ENCODE measurements at places on chromosomes 4 and X.

GRCh38 chr4:9963328-9963727 lies 58.0 kb downstream of the SLC2A9 start:
- DNase-seq = no peak

DNA sequence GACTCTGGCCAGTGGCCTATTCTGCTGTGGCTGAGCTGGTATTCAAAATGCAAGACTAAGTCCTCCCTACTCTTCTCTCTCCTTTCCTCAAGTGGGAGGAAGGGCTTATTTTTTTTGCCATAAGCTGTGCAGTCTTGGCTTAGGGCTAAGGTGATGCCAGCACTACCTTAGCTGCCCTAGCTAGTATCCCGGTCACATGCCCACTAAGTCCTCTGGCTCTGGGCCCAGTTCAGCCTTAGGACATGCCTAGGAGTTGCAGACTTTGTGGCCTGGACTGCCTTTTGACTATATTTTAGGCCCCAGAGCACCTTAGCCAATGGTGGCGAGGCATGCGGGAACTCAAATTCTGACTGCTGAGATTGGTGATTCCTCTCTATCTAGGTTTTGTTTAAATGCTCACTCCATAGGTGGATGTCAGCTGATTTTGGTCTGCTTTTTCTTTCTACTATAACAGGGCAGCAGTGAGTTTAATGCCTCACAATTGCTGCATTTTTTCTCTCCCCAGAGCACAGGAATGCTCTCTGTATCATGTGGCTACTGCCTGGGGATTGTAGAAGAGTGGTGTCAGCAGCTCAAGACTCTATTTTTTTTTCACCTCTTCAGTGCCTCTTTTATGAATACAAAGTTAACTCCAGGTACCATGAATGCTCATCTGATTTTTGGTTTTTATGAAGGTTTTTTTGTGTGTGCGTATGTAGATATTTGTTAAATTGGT lies 472.9 kb upstream of the GRID2 start:
- no peak for DNase-seq

DNA sequence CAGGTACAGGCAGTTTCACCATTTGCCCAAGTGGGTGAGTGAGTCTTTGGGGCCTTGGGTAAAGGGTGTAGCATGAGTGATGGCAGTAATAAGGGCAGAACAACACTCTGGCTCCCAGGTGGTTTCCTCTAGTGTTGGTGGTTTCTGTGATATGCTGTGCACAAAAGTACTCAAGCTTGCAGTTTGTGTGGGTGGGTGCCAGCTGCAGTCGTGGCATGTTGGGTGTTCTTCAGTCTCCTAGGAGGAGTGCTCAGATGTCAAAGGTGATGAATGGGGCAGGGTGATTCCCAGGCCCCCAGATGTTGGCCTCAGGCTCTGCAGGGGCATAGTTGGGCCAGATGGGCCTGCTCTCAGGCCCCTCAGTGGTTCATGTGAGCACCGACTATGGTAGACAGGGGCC lies 166.1 kb upstream of the KLF8 start:
- DNase-seq = no peak

DNA sequence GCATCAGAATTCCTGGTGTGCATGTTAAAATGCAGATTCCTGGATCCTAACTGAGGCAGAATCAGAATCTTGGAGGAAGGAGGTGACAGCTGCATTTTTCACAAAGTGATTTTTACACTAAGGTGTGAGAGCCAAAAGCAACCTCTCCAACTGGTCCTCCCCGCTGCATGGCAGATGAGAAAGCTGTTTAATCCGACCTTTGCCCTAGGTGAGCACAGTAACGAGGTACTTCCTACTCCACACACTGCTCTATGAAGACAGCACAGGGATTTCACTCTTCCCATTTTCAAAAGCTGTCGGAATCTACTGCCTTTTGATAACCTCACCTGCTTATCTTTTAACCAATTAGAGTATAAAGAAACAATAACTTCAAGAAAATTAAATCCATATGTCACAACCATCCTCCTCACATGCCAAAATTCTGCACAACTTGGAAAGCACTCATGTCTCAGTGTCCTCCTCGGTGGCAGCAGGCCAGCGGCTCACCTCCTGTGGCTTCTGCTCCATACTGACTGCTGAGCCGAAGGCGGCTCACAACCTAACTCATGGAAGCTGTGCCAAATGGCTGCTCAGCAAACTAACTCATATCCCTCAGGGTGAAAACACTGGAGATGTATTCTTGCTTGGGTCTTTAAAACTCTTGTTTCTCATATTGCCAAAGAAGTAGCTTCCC lies 3.6 kb downstream of the CASP6 start:
- DNase-seq = no peak

- no peak for DNase-seq
Measured at GRCh38 chr4:7418131-7418943, 16.4 kb downstream of the PSAPL1 start.

- no peak for DNase-seq
Measured at GRCh38 chrX:45056428-45057145, 144.1 kb downstream of the DIPK2B start.

DNA sequence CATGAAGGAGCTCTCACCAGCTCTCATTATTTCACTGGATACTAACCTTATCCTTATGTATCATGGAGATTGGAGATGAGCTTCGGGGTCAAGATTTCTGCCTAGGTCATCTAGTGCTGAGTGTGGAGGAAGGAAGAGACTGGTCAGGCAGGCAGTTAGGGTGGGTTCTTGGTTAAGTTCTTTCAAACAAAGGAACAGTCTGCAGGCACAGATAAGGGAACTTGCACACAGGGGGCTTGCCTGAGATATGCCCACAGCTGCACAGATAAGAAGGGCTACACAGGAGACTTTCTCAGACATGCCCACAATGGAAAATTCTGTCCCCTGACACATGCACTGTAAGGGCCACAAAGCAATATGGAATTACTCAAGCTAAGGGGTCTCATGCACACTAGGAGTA lies 904.1 kb downstream of the NLGN4X start:
- DNase-seq = peak; percentile 54

DNA sequence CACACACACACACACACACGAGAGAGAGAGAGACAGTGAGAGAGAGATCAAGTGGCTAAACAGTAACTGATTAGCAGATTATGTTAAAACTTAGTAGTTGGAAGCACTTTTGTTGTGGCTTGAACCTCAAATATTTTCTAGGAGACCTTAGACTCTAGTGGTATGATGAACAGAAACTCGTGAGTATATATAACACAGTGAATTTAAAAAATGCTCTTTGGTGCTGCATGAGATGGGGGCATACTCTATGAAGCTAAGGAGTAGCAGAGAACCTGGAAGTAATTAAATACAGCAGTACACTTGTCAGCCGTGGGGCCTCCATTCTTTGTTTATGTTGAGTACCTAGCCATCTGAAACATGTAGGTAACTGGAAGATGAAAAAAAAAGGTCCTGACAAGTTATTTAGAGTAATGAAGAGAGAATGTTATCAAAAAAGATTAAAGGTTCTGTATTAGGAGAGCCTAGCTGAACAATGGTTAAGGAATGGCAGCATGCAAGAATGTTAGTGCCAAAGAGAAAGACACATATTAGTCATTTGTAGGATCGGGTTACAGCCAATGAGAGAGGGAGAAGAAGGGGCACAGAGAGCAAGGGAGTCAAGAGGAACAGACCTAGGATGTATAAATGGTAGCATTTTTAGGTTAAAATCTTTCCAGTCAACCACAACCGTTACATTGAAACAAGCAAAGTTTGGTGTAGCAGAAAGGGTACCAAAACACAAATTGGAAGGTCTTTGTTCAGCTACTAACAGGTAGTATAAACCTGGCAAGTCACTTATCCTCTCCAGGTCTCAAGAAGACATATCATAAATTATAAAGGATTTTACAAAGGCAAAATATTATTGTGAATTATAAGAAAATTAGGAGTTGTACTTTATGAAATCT lies 316.7 kb upstream of the DIPK2B start:
- no peak for DNase-seq

GRCh38 chr4:169253113-169253671 lies 17.6 kb downstream of the SH3RF1 start:
- no peak for DNase-seq

GRCh38 chrX:9555354-9555753 lies 90.5 kb downstream of the TBL1X start:
- no peak for DNase-seq

- DNase-seq = no peak
Measured at GRCh38 chr4:1538941-1539772, 132.9 kb upstream of the NKX1-1 start.

- no peak for DNase-seq
Measured at GRCh38 chrX:131843987-131844386, 179.1 kb upstream of the STK26 start.

GRCh38 chr4:160202802-160203201 lies 1099.9 kb downstream of the RAPGEF2 start:
- DNase-seq = no peak

- no peak for DNase-seq
Measured at GRCh38 chr4:140260227-140260626, 106.2 kb upstream of the MAML3 start.

DNA sequence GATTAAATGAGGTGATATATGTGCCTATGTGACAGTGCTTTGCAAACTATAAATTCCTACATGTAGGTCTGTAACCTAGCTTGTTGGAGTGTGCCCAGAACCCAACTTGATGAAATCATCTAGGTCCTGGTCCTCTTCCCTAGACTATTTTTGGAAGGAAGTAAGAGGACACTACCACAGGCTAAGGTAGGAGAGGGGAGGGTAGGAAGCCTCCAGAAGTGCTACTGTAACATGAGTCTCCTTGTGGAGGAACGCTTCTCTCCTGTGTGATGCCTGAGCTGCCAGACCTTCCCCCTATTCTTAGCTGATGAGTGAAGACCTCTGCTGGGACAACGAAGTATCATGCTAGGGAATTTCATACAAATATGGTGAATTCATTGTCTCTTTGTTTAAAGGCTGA lies 41.8 kb upstream of the IL21 start:
- DNase-seq = no peak

Data from GDM1 (cell line).